ENCODE measurements at places on chromosomes 6 and 20.
A peak's percentile ranks its signal among the peaks of the same experiment; 100 is the strongest.

GRCh38 chr6:18973251-18973650 is 586.1 kb downstream of the RNF144B start:
- no peak for DNase-seq

GRCh38 chr6:131084982-131085381 is 21.9 kb upstream of the EPB41L2 start:
- DNase-seq, result no peak

DNA sequence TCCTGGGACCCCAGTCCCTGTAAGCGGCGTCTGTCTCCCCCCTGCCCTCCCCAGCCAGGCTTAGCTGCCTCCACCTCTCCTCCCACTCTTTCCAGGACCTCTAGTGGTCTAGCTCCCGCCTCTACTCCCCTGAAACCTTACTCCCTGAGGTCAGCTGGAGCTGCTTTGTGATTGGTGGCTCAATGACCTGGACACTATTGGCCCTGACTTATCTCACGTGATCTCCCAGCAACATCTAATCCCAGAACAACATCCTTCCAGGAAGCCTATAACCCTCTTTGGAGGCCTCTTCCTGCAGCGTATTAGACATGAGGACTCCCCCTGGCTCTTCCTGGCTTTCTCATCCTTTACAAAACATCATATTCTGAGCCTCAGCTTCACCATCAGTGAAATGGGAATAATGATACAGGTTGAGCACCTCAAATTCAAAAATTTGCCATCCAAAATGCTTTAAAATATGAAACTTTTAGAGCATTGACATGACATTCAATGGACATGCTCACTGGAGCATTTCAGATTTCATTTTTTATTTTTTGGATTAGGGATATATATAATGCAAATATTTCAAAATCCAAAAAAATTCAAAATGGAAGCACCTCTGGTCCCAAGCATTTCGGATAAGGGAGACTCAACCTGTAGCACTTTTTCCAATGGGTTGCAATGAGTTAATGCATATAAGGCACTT is 16.3 kb upstream of the SRC start:
- DNase-seq, result no peak

DNA sequence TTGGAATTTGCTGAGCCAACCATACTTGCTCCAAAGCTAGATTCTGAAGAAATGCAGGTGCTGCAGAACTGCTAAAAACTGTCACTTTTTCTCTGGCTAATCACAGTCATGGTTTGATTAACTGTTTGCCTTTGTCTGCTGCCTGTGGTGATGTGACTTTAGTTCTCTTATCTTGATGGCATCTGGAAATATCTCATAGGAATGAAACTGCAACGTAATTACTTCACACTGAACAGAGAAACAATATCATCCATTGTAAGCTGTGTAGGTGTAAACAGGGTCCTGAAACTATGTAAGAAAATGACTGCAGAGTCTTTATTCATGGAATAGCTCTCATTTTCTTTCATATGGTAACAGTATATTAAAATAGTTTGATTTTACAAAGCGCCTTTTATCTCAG is 721.9 kb upstream of the HS3ST5 start:
- no peak for DNase-seq

DNA sequence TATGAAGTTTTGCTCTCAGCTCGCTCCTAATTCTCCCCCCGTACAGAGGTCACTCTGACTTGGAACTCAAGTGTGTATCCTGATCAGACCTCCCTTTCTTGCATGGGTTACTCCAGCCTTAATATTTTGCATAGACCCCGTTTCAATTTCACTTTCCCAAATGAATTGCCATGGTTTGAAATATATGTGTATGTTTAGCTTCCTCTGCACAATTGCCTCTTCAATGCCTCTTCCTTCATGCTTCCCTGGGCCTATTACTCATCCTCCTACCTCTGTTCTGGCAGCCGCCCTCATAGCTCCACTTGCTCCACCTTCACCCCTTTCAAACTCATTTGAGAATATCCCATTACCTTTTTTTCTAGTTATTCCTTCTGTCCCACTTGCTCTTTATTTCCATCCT is 90.0 kb upstream of the SAMD5 start:
- no peak for DNase-seq

DNA sequence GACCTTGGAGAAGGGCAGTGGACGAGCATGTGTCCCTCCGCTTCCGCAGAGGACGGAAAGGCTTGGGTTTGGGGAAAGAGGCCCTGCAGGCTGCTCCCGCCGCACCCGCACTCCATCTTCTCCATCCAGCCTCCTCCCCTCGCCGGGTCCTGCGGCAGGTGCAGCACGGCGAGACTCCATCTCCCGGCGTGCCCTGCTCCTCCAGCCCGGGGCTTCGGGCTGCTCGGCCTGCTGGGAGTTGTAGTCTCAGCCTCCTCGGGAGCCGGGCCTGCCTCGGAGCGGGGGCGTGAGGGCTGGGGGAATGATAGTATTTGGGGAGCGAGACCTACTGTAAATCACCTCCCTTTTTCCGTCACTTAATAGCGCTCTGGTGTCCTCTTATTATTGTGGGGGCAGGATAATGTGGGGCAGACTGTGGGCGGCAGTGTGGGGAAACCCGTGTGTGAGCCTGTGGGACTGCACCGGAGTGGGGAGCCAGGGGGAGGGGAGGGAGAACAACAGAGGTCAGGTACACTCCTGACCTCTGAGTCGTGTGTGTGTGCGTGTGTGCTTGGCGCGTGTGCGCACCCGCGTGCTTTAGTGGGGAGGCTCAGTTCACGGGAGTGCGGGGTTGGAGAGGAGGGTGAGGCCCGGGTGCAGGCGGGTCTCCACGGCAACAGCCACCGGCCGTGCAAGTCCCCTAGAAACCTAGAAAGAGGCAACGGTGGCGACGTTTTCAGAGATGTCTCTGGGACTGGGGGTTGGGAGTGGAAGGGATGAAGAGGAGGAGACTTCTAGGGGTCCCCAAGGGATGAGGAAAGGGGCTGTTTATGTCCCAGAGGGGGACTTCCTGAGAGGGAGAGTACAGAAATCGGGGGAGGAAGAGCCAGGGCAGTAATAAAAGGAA is 4.1 kb downstream of the TTBK1 start:
- DNase-seq, result peak; percentile 61

GRCh38 chr20:5621305-5621704 is 128.9 kb upstream of the SHLD1 start:
- no peak for DNase-seq

- no peak for DNase-seq
These were observed 22.1 kb downstream of the STK35 start for GRCh38 chr20:2123720-2124119.

DNA sequence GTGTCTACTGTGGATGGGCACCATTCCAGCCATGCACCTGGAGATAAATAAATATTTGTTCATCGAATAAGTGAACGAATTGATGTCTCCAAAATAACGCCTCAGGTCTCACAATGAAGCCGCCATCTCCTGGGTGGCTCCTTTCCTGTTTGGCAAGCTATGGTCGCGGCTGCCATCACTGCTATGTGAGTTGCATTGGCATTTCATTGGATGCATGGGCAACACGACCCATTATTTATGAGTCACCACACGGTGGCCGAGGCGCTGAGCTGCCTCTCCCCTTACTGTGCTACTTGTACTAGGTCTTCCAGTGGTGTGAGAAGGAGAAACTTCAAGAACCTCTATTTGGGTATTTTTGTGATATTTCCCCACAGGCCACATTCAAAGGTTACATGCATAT is 21.3 kb upstream of the PDE10A start:
- DNase-seq, result no peak

DNA sequence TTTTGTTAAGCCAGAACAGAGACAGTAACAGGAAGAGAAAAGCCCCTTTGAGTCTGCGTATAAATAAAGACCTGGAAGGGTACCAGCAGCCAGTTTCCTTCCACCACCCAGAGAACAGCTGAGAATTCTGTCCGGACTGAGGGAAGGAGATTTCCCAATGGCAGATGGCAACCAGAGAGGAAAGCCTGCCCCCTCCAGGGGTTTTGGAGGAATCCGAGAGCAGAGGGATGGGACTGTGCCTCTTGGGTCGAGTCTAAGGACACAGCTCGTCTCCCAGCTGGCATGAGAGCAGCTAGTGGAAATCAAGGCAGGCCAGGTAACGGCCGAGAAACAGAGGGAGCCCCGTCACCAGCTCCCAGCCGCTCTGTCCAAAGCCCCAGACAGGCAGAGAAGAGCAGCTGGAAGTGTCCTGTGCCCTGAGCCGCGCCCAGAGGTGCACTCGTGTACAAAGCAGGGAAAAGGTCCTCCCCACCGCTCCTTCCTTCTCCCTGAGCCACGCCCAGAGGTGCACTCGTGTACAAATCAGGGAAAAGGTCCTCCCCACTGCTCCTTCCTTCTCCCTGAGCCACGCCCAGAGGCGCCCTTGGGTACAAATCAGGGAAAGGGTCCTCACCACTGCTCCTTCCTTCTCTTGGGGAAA is 134.0 kb upstream of the SNX9 start:
- DNase-seq, result no peak

DNA sequence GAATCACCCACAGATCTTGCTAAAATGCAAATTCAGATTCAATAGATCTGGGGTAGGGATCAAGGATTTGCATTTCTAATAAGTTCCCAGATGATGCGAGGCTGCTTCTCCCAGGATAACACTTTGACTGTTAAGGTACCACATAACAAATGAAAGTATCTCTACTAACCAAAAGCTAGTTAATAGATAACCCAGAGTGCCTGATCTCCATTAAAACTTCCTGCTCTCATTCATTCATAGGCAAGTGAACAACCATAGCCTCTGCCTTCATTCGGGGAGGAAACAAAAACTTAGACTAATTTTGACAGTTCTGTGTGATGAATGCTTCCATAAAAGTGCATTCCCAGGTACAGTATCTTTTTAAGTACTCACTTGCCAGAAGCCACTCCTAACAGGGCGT is 265.6 kb upstream of the BTBD3 start:
- DNase-seq, result no peak

DNA sequence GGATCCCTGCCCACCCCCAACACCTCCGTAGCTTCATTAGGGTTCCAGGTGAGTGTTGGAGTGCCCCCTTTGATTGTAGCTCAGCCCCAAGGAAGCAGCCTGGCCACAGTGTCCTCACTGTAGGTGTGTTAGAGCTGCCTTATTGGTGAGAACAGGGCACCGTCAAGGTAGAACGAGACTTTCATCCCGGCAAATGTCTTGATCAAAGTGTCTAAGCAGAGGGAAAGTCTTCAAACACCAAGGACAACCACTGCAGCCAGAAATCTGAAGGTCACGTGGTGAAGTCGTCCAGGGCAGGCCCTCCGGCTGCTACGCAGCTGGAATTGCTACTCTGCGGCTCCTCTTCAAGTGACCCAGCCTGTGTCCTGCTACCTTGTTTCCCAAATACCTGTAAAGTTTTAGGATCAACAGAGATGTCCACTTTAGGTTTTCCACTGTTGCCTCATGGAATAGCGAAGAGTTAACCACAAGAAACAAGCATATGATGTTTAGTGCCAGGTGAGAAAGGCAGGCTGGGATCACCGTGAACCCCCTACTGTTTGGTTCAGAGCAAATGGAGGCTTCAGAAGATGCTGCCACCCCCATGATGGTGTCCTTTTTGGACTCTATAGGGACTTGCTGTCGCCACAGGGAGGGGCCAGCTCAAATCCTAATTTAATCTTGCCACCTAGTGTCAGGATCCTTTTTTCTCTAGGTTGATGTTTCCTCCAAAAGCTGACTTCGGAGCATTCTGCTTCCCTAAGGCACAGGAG is 1.7 kb upstream of the DLL1 start:
- no peak for DNase-seq

GRCh38 chr6:29908710-29909109 is 33.6 kb upstream of the HLA-A start:
- DNase-seq, result no peak

DNA sequence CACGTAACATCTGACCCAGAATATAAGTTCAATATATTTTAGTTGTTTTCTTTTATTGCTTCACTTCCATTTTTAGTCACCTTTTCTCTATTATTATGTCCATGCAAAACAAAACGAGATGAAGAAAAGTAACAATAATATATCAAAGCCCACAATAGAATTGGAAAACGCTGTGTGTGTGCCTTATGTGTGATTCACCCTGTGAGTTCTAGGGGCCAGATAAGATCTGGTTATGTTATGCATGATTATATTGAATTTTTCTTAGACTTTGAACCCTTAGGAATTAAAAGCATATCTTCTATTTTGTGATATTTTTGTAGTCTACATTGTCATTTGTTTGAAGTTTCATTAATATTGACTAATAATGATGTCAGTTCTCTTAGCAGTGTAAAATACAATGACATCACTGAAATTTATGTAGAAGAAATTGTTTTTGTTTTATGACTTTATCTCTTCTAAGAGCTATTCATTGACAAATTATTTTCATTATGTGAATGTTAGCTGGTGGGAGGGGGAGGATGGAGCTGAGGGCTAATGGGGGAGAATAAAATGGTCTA is 243.6 kb downstream of the TFAP2B start:
- no peak for DNase-seq

DNA sequence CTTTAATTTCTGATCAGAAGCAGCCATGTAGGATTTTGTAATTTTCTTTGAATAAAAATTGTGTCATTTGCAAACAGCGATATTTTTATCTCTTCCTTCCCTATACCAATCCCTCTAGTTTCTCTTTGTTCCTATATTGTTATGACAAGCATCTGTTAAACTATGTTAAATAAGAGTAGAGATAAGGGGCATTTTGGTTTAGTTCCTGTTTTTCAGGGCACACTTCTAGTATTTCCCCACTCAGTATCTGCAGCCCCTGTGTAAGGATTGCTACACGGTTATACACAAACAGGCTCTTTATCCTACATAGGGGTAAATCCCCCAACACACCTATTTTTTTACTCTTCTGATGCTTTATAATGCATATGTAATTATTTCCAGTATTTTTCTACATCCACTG is 42.1 kb downstream of the TRERF1 start:
- no peak for DNase-seq

- DNase-seq, result no peak
These were observed 26.3 kb downstream of the CDH26 start for GRCh38 chr20:59984541-59984940.

- DNase-seq, result no peak
These were observed 273.4 kb upstream of the CITED2 start for GRCh38 chr6:139647841-139648240.

- no peak for DNase-seq
These were observed 138.8 kb downstream of the HIVEP1 start for GRCh38 chr6:12150812-12151432.

- DNase-seq, result no peak
These were observed 91.8 kb upstream of the NHSL1 start for GRCh38 chr6:138590796-138591709.

GRCh38 chr6:33809594-33809993 is 5.8 kb upstream of the MLN start:
- DNase-seq, result no peak

- DNase-seq, result no peak
These were observed 1608.2 kb downstream of the GRIK2 start for GRCh38 chr6:103001724-103002123.

GRCh38 chr6:134882426-134883038 is 67.4 kb downstream of the ALDH8A1 start:
- DNase-seq, result peak; percentile 35

DNA sequence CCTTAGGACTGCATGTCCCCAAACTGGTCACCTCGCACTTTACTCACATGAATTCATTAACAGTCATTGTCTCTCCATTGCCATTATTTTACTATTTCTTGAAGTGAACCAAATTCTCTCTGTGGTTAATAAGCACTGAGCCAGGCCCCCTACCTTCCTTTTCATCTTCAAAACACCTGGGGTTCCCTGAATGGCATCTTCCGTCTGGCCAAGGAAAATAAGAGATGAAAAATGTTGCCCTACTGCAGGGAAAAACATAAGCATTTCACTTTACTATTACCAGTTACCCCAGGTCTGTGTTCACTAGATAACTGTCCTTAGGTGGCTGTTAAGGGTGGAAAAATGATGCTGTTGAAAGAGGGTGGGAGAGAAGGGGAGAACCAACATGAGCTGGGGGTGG is 10.0 kb upstream of the NKX2-2 start:
- DNase-seq, result no peak

Data from activated T-helper 1 cell treated with anti-CD3 and anti-CD28 coated beads, Interleukin-2, amount 50 U/mL, for 16 hours (primary cell).